ENCODE measurements at places on chromosomes 11 and 22. TPM values are rescaled to one million over a fixed set of nuclear protein-coding genes. Genes with fewer than 3 reads are reported as not detected.

TSSK2 gene
- not detected for total RNA-seq

GRCh38 chr11:66408488-66409214, 12.2 kb upstream of the NPAS4 start:
- H3K4me3 ChIP-seq, result peak overlapping the region; percentile 82
- peaks cover 3% of the 10 kb centered on the region for H3K27me3 ChIP-seq
- H3K36me3 ChIP-seq, result no peaks in the 10 kb centered on the region
- DNase-seq, result peak; percentile 94
- H3K4me1 ChIP-seq, result peaks cover 5% of the 10 kb centered on the region

DNA sequence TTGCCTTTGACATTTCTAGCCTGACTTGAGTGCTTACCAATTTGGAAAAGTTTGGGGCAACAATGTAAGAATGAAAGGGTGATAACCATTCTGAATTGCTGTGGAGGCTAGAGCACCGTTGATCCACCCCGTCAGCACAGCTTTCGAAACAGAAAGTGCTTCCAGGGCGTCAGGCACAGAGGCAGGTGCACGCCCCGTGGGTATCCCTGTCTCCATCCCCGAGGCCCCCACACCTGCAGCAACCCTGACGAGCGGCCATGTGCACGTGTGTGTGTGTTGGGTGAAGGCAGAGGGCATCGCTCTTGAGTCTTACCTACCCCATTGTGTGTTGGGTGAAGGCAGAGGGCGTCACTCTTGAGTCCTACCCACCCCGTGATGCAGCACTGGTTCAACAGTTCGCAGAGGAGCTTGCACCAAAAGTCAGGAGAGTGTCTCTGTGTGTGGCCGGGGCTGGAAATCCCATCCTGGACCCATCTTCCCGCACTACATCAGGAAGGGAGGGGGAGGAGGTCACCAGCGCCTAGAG, 404.5 kb downstream of the BRD1 start:
- H3K36me3 ChIP-seq, result peaks cover 19% of the 10 kb centered on the region
- H3K4me3 ChIP-seq, result no peak overlapping the region
- no peaks in the 10 kb centered on the region for H3K4me1 ChIP-seq
- H3K27me3 ChIP-seq, result peaks cover 3% of the 10 kb centered on the region
- DNase-seq, result no peak

- no peaks in the 10 kb centered on the region for H3K36me3 ChIP-seq
- no peak overlapping the region for H3K27ac ChIP-seq
- no peak for DNase-seq
- peaks cover 2% of the 10 kb centered on the region for H3K27me3 ChIP-seq
- peaks cover 4% of the 10 kb centered on the region for H3K4me1 ChIP-seq
- no peak overlapping the region for H3K4me3 ChIP-seq
Measured at GRCh38 chr22:37318364-37319109, 36.2 kb downstream of the CYTH4 start.

DNA sequence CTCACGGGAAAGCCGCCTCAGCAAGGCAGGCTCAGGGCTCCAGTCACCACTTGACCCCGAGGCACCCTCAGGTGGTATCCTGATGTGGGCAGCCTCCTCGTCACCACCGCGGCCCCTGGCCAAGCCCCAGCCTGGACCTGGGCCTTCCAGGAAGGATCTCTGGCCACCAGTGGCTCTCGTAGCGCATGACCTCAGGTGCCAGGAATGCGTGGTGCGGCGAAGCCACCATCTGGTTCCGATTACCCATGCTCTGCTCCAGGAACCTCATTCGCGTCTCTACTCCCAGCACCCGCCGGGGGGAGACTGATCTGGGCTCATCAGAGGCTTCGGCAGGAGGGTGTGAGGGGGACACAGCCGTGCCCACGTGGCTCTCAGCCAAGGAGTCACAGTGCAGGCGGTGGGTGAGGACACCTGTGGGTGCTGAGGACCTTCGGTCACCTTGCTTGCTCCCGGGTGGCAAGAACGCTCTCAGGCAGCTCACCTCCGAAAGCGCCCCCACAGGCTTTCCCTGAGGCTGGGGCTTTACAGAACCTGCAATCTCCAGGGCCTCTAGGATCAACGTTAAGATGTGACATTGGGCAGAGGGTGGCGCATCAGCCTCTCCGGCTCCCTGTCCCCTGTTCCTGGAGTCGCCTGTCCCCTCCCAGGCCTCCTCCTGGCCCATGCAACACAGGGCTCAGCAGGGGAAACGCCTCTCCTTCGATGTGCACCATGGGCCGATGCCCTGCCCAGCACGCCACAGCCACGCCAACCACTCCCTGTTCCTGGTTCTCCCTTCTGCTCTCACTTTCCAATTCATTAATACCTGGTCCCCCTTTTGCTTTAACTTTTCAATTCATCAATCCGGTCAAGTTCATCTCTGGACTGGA, 39.0 kb downstream of the TBX1 start:
- H3K27me3 ChIP-seq, result peaks cover 4% of the 10 kb centered on the region
- H3K36me3 ChIP-seq, result peaks cover 1% of the 10 kb centered on the region

TRIM64 gene
- total RNA-seq, result 0.37 TPM

CSNK1E gene
- 402 TPM for total RNA-seq

DNA sequence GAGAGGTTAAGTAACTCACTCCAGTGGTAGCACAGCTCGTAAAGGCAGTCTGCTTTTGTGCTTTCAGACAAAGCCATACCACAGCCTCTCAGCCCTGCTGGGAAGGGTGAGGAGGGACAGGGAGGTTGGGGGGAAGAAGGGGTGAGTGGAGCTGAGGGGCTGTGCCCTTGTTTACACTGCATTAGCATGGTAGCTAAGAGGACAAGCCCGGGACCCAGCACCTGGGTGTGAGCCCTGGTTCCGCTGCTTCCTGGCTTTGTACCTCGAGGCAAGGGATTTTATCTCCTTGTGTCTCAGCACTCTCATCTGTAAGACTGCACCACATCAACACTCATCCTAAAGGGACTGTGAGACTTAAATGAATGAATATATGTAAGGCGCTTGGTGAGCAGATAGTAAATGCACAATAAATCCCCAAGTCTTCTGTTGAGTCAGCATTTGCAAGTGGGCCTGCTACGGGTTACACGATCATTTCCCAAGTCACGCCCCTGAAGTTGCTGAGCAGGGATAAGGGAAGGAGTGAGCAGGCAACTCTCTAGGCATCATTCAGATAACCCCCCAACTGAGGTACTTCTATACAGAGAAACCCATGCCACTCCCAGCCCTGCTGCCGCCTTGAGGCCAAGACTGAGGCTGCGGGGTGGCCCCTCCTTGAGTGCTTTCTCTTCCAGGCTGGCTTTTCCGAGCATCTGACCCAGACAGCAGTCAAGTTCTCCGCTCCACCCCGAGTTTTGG, 7.5 kb downstream of the RASD2 start:
- no peak for DNase-seq
- no peak overlapping the region for H3K27ac ChIP-seq
- peaks cover 2% of the 10 kb centered on the region for H3K4me1 ChIP-seq
- H3K4me3 ChIP-seq, result no peak overlapping the region

GRCh38 chr22:20554824-20555223, 47.4 kb downstream of the MED15 start:
- peaks cover 19% of the 10 kb centered on the region for H3K36me3 ChIP-seq
- no peak for DNase-seq
- no peak overlapping the region for H3K27ac ChIP-seq
- H3K4me3 ChIP-seq, result no peak overlapping the region
- H3K4me1 ChIP-seq, result peaks cover 21% of the 10 kb centered on the region

APOBEC3C gene
- total RNA-seq, result 0.71 TPM

- DNase-seq, result no peak
- H3K36me3 ChIP-seq, result no peaks in the 10 kb centered on the region
- no peaks in the 10 kb centered on the region for H3K27me3 ChIP-seq
Measured at GRCh38 chr22:24685531-24686190, 82.7 kb downstream of the GGT1 start.

- no peaks in the 10 kb centered on the region for H3K4me1 ChIP-seq
- DNase-seq, result no peak
- H3K27ac ChIP-seq, result no peak overlapping the region
- H3K36me3 ChIP-seq, result peaks cover 4% of the 10 kb centered on the region
- peaks cover 1% of the 10 kb centered on the region for H3K27me3 ChIP-seq
Measured at GRCh38 chr11:121999651-122000050, 116.4 kb downstream of the BLID start.

DCHS1 gene
- total RNA-seq, result 91.5 TPM

- no peak within 1 kb of the TSS for H3K4me3 ChIP-seq
- no peaks in the 10 kb centered on the region for H3K36me3 ChIP-seq
- H3K27ac ChIP-seq, result no peak within 1 kb of the TSS
- no peaks in the 10 kb centered on the region for H3K4me1 ChIP-seq
Measured at GRCh38 chr11:118343981-118344515, at the start of gene CD3G. Gene CD3G, plus strand, starts transcription at chr11:118344344. Its CDS starts 80 bp downstream, at chr11:118344424.

DNA sequence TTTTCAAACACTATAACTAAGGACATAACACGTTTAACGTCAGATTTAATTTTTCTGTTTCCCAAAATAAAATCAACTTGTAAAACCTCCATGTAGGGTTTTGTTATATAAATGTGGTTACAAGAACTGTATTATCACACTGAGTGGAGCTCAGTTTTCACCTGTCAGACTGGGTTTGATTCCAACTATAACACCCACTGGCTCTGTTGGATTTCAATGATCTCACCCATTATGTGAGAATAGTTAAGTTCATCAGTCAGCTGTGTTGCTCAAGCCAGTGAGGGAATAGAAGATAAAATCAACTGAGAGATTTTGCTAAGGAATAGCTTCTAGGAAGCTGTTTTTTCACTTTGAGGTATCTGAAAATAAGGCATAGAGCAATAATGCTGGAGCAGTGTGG, 5.1 kb upstream of the OR52R1 start:
- H3K4me1 ChIP-seq, result no peaks in the 10 kb centered on the region
- no peak overlapping the region for H3K4me3 ChIP-seq
- no peak overlapping the region for H3K27ac ChIP-seq
- DNase-seq, result no peak
- no peaks in the 10 kb centered on the region for H3K36me3 ChIP-seq

- H3K36me3 ChIP-seq, result no peaks in the 10 kb centered on the region
- no peak for DNase-seq
- H3K27me3 ChIP-seq, result peaks cover 6% of the 10 kb centered on the region
Measured at GRCh38 chr11:134975866-134976376, 563.9 kb upstream of the B3GAT1 start.

OR8D1 gene
- not detected for total RNA-seq

DNA sequence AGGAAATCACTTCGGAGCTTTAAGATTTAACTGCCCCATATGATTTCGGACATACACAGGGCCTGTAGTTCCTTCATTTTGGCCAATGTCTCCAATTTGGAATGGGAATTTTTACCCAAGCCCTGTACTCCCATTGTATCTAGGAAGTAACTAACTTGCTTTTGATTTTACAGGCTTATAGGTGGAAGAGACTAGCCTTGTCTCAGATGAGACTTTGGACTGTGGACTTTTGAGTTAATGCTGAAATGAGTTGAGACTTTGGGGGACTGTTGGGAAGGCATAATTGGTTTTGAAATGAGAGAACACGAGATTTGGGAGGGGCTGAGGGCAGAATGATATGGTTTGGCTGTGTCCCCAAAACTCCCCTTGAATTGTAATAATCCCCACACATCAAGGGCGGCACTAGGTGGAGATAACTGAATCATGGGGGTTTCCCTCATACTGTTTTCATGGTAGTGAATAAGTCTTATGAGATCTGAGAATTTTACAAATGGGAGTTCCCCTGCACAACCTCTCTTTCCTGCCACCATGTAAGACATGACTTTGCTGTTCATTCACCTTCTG, 130.5 kb downstream of the LARGE1 start:
- H3K4me3 ChIP-seq, result no peak overlapping the region
- H3K27me3 ChIP-seq, result peaks cover 2% of the 10 kb centered on the region
- peaks cover 7% of the 10 kb centered on the region for H3K4me1 ChIP-seq
- DNase-seq, result no peak

DNA sequence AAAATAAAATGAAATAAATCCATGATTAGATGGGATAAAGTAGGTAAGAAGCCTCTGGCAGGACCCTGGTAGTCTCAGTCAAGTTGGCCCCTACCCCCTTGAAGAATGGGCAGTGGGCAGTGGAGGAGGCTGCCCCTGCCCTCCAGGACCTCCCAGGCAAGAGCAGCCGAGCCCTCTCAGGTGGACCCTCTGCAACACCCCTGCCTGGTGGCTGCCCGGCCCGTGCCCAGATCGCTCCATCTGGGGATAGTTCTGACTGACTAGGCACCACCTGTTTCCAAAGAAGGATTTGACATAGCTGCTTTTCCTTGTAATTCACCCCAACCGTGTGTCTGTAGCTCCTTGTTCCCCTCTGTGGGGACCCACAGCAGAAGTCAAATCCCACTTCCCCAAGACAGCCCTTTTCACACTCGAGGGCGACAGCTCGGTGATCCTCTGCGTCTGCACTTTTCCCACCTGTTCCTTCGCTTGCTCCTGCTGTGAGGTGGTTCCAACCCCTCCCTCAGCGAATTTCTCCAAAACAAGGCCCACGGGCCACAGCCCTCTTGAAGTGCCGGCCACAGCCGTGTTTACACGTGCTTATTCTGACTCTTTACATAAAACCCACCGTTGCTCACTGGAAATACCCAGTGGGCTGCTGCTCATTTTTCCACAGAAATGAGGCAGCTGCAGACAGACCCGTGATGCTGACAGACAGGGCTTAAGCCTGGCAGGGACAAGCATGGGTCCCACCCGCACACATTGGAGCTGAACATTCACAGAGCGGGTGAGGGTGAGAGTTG, 5.5 kb upstream of the TMPRSS13 start:
- no peak overlapping the region for H3K4me3 ChIP-seq
- H3K27me3 ChIP-seq, result peaks cover 4% of the 10 kb centered on the region
- H3K27ac ChIP-seq, result no peak overlapping the region
- peaks cover 5% of the 10 kb centered on the region for H3K4me1 ChIP-seq
- DNase-seq, result no peak

- H3K36me3 ChIP-seq, result peaks cover 10% of the 10 kb centered on the region
- peak overlapping the region; percentile 14 for H3K27ac ChIP-seq
- no peak overlapping the region for H3K4me3 ChIP-seq
- peak; percentile 81 for DNase-seq
Measured at GRCh38 chr11:2561696-2562581, 117.1 kb downstream of the KCNQ1 start.

DNA sequence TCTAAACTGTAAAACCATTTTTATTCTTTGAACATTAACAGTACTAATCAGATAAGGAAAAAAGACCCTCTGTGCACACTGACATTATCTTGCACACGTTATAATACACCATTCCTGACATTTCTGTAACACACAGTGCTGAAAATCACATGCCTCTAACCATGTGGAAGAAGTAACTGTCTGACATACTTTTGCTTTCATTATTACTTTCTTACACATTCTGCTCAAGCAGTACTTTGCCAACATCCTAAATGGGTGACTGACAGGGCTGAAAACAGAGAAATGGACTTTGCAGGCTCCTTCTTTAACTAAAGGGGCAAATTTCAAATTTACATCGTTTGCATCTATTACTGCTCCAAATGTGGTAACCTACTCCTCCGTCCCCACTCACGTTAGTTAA, 22.8 kb upstream of the TP53AIP1 start:
- no peak for DNase-seq
- H3K4me1 ChIP-seq, result peaks cover 20% of the 10 kb centered on the region
- peaks cover 8% of the 10 kb centered on the region for H3K36me3 ChIP-seq
- H3K4me3 ChIP-seq, result no peak overlapping the region

DNA sequence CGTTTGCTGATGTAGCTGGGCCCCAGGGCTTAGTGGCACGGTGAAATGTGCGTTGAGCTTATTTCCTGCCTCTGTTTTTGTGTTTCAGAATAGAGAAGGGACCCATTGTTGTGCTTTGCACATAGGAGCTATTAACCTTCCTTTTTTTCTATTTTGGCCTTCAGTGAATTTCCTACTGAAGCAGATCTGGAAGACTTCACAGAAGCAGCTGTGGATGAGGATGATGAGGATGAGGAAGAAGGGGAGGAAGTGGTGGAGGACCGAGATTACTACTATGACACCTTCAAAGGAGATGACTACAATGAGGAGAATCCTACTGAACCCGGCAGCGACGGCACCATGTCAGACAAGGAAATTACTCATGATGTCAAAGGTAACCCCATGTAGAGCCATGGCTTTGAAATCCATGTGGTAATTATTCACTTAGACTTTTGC, 37.4 kb upstream of the ST14 start:
- peak overlapping the region; percentile 9 for H3K27ac ChIP-seq
- no peak overlapping the region for H3K4me3 ChIP-seq
- H3K36me3 ChIP-seq, result no peaks in the 10 kb centered on the region
- no peaks in the 10 kb centered on the region for H3K27me3 ChIP-seq

Data from glutamatergic neuron (in vitro differentiated cells).